ENCODE measurements at places on chromosomes 2 and 18.

- DNase-seq = no peak
Measured at GRCh38 chr2:135485441-135485840, 45.6 kb downstream of the ZRANB3 start.

- no peak for DNase-seq
Measured at GRCh38 chr2:176398243-176399073, 129.2 kb downstream of the MTX2 start.

GRCh38 chr18:13306583-13306982 lies 88.0 kb downstream of the LDLRAD4 start:
- DNase-seq = no peak

DNA sequence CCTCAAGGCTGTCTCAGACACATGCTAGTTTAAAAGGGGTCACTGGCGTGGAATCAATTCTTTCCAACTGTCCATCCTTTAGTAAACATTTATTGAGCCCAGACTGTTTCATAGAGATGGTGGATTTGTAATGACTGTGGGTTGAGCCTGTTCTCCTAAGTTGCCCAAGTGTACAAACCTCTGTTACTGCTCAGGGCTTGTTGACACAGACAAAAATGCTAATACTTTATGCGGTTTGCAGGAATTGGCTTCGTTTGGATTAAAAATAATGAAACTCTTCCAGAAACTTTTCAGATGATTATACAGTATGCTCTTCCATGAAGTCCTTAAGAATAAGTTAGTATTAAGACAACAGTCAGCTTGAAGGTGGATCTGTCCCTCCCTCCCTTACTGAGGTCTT lies 83.6 kb upstream of the MGAT5 start:
- no peak for DNase-seq

- no peak for DNase-seq
Measured at GRCh38 chr18:79936641-79937040, 14.8 kb downstream of the SLC66A2 start.

DNA sequence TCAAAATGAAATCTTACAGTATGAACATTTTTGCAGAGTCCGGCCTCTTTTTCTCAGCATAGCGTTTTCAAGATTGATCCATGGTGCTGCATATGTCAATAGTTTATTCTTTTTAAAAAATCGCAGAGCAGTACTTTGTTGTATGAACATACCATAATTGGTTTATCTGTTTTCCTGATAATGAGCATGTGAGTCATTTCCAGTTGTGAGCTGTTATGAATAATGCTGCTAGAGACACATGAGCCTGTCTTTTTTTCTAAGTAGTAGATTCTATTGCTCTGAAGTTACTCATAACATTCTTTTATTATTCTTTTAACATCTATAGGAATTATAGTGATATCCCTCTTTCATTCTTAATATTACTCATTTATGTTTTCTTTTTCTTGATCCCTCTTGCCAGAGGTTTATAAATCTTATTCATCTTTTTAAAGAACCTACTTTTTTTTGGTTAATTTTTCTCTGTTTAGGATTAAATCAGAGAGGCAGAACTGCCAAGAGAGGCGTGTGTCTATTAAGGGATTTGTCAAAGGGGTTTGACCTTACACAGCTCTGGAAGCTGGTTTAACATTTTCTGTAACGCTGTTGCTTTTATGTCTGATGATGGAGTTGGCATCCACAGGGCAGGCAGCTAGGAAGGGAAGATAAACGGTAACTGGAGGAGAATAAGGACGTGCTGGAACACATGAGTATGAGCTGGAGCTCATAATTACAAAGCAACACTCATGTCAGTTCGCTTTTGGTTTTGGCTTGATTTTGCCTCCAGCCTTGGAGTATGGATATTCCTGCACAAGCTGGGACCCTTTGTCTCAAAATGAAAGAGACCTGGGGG lies 47.4 kb downstream of the MGAT5 start:
- DNase-seq = no peak

DNA sequence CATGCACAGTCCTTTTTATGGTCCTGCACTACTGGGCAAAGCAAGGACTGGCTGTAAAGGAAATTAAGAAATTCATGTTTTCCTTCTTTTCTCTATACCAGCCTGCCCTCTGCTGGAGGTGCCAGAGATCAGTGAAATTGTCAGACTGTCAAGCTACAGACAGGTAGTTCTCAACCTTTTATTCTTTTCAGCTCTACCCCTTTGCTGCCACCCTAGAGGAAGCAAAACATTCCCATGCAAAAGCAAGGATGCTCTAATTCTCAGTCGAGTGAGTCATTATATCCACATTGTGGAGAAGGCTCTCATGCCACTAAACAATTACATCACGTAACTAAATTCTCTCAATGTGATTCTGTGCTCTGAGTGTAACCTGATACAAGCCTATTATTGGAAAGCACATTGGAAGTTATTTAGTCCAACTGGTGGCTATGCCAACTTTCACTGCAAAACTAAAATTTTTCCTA lies 25.0 kb upstream of the RAPGEF4 start:
- DNase-seq = peak; percentile 20

GRCh38 chr2:46230115-46230571 lies 67.1 kb upstream of the EPAS1 start:
- no peak for DNase-seq

Measured in NCI-H1092 (cell line).